ENCODE measurements at places on chromosomes 6 and 20. TPM values are rescaled to one million over a fixed set of nuclear protein-coding genes. Genes with fewer than 3 reads are reported as not detected.

ZSWIM3 gene
- total RNA-seq = 6.4 TPM

ZSCAN23 gene
- 0.86 TPM for total RNA-seq

OPN5 gene
- not detected for total RNA-seq

TSPYL1 gene
- 41.1 TPM for total RNA-seq

HAO1 gene
- not detected for total RNA-seq

GABRR2 gene
- total RNA-seq = 1.2 TPM

SIGLEC1 gene
- not detected for total RNA-seq

LY86 gene
- total RNA-seq = 4.6 TPM

WFDC12 gene
- total RNA-seq = not detected

DOK5 gene
- 0.27 TPM for total RNA-seq

ZNF334 gene
- total RNA-seq = 1.3 TPM

TMEM74B gene
- 0.09 TPM for total RNA-seq

PSORS1C1 gene
- not detected for total RNA-seq

MEP1A gene
- not detected for total RNA-seq

PRPH2 gene
- total RNA-seq = not detected

MYO6 gene
- total RNA-seq = 0.41 TPM

DEK gene
- total RNA-seq = 226 TPM

TLDC2 gene
- not detected for total RNA-seq

AVP gene
- total RNA-seq = not detected

CSNK2B gene
- 229 TPM for total RNA-seq

RIN2 gene
- total RNA-seq = not detected

IL17A gene
- not detected for total RNA-seq

SSTR4 gene
- not detected for total RNA-seq

BFSP1 gene
- total RNA-seq = 3.7 TPM

PLCB1 gene
- 0.18 TPM for total RNA-seq

TMEM244 gene
- not detected for total RNA-seq
